T-cell (primary cell): ENCODE measurements at places on chromosomes 11 and 22.

DNA sequence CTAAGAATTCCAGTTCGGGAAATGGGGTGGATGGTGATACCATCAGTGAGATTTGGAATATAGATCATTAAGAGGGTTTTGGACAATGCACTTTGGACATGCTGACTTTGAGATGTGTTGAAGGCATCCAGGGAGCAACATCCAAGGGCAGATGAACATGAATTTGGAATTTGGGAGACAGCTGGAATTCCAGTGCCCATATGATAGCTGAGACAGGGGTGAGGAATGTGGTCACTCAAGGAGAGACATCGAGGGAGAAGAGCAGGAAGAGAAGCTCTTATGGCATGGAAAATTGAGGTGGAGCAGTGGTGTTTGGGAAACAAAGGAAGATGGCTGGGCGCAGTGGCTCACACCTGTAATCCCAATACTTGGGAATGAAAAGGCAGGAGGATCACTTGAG is 11.8 kb upstream of the MICAL2 start:
- DNase-seq, result no peak

- DNase-seq, result no peak
Observed at GRCh38 chr11:112024178-112024772, 933 bp upstream of the DLAT start.

DNA sequence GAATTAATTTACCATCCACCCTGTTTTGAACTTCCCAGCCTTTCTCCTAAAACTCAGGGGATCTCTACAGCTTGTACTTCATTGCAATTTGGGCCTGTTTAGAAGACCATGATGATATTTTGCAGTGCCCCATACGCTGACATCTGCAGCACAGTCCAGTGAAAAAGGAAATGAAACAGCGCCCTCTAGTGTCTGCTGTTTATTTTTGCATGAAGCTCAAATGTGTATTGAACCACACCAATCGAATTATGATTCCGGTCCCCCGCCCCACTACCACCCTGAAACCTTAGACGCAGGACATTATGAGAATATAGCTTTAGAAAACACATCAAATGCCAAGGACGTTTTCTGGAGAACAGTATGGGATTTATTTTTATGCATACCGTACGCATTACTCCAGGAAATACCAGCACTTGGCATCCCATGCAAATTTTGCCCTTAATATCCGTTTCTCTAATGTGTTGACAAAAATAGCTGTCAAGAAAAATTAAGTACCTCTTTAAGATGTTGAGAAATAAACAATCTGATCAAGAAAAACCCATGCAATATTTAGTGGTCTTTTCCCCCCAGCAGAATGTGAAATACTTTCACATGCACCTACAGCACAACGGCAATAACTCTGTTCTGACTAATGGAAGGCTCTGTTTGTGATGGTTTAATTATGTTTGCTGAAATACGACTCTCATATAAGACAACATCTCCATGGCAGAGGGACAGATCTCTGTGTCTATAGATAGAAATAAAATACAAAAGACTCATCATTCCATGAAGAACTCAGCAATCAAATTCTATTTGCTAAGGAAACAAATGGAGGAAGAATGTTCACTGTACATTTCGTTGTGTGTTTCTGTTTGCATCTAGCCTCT is 93.9 kb downstream of the TECTA start:
- DNase-seq, result peak; percentile 6

DNA sequence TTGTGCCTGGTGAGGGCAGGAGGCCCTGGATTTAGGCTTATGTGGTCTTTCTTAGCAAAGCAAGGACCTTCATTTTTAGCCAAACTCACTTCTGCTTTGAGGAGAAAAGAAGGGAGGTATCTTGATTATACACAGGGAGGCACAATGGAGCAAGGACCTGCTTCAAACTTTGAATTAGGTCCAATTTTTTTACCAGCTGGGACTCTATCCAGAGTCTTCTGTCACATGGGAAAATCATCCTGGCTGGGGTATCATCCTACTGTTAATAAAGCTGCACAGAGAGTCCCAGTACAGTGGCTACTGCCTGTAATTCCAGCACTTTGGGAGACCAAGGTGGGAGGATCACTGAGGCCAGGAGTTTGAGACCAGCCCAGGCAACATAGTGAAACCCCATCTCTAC is 87.8 kb downstream of the CWC15 start:
- DNase-seq, result no peak

DNA sequence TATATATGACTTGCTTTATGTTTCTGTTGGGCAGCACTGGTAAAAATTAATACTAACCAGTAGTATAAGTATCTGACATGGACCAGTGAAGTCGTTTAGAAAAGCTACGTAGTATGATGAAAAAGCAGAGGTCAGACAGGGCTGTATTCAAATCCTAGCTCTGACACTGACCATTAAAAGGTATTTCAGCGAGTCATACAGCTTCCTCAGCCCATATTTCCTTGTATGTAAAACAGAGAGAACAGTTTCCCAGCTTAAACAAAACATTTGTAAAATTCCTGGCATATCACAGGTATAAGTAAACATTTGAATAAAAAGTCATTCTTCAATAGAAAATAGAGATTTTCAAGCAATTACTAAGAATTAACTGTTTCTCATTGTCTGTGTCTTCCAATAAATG is 4.2 kb downstream of the NOX4 start:
- DNase-seq, result no peak

- DNase-seq, result no peak
Observed at GRCh38 chr11:125297346-125297915, 132.9 kb downstream of the PKNOX2 start.

DNA sequence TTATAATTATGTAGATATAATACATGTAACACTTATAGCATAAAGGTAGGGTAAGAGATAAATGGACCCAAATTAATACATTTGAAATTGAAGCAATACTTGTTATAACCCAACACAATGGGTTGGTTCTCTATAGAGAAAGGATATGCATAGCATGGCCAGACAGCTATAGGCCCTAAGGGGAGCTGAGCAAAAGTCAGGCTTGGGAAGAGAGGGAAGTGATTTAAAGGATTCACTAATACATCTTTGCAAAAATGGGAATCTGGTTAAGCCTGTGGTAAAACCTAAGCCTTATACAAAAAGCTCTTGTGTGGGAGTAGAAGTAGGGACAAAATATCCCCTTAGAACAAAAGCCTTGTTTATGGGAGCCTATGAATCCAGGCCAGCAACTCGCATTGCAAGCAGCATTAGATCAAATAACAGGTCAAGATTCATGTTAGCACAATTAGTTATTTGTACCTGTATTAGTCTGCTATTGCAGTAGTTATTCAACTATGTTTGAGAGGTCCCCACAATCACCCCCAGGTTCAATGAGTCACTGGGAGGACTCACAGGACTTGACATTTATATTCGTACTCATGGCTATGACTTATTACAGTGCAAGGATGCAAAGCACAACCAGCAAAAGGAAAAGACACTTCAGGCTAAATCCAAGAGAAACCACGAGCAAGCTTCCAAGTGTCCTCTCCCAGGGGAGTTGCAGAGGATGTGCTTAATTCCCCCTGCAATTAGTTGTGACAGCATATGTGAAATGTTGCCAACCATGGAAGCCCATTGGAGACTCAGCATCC is 144.7 kb upstream of the LMO1 start:
- no peak for DNase-seq

DNA sequence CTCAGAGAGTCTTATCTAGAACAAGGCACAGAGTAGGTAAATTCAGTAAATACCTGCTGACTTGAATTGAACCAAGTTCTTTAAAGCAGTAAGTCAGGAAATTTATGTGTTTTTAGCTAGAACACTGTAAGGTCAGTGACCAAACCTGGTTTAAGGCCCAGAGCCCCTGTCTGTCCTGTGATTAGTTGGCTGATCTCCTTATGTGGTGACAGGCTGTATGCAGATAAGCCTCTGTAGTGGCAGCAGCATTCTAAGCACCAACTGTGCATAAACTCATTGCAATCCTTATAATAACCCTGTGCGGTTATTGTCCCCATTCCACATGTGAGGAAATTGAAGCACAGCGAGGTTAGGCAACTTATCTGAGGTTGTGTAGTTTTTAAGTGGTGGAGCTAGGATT is 40.5 kb downstream of the FBXO7 start:
- DNase-seq, result no peak

- DNase-seq, result no peak
Observed at GRCh38 chr11:16099343-16099900, 256.9 kb downstream of the SOX6 start.

- DNase-seq, result no peak
Observed at GRCh38 chr22:29539105-29539504, 14.5 kb downstream of the THOC5 start.

DNA sequence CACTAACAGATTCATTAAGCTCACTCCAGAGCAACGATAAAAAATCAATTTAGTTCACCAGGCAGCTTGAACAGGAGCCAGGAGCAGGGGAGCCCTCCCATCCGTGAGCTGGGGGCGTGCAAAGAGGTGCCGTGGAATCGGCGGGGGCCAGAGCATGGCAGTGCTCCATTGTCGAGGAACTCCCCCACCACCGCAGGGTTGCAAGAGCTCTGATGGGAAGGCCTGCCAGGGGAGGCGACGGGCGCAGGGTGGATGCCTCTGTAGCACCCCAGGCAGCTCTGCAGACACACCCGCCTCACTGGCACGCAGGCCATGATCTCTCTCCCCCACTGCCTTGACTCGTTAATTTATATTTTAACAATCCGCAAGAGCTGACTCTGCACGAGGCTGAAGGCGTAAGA is 433.2 kb downstream of the MIAT start:
- DNase-seq, result no peak

DNA sequence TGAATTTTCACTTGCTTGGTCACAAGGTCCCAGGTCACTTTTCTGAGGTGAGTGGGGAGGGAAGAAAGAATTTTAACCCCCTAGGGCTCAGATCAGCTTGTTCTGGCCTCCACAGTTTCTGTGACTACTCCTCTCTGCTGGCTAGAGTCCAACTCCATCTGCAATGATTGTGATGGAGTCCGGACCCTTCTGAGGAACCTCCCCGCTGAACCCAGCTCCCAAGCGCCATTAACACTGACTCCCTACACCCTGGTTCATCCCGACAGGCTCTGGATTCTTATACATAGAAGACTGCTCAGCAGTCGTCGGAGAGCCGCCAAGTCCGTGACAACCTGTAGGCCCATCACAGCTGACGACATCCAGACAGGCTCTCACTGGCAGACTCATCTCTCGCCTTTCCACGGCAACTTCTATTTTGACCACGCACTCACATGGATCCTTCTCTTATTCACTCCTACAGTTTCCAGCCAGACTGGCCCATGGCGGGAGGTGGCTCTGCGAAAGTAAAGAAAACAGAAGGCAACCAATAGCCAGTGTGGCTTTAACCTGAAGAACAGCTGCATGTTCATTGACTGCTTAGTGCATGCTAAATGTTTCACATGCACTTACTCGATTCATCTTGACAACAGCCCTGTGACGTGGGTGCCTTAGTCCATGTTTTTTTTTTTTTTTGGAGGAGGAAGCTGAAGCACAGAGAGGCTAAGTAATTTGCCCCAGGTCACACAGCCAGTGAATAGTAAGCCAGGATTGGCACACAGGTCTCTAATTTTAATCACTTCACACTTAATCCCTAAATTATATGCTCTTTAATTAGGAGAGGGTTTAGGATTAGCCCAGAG is 68.0 kb upstream of the PRDM11 start:
- no peak for DNase-seq

- DNase-seq, result no peak
Observed at GRCh38 chr11:31262761-31263160, 106.8 kb downstream of the DCDC1 start.

DNA sequence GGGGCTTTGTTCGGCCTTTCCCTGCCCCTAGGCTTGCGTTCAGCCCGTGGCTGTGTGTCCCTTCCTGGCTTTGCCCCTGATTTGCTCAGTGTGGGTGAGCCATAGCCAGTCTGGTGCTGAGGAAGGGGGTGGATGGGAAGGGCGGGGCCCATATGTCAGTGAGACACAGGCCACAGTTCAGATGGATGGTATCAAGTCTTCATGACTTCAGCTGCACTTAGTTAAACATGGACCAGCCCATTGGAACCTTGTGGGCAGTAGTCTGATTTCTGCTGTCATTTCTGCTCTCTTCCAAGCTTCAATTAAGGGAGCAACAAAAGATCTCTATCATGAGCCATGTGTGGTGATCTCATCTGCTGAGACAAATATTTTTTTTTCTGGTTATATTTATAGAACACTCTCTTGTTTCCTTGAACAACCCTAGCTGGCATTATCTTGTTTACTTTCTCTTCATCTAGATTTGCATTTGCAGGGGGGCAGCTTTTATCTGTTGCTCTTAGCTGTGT is 21.6 kb upstream of the PEX26 start:
- DNase-seq, result no peak

- DNase-seq, result no peak
Observed at GRCh38 chr22:42078469-42079318, 806 bp upstream of the SMDT1 start.

- DNase-seq, result no peak
Observed at GRCh38 chr11:46278387-46279125, 1.1 kb downstream of the CREB3L1 start.

- DNase-seq, result peak; percentile 78
Observed at GRCh38 chr11:2888266-2888968, 2.8 kb upstream of the CDKN1C start.

- no peak for DNase-seq
Observed at GRCh38 chr11:119625206-119625978, 103.6 kb downstream of the NECTIN1 start.

DNA sequence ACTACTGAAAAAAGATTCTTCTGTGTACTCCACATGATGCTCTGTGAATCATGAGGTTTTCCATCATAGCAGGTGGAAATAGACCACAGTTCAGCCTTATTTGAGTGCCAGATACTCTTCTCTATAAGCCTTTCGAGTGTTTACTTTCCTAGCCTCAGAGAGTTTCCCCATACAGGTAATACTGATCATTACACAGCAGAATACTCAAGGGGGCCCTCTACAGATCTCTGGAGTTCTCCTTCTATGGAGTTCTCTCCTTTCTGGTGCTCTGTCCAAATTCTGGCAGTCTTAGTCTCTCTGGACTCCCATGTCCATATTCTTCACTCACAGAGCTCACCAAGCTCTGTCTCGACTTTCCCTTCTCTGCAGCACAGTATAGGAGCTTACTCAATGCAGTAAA is 175.7 kb upstream of the CARD18 start:
- no peak for DNase-seq

- DNase-seq, result no peak
Observed at GRCh38 chr11:110573411-110573810, 138.8 kb downstream of the ARHGAP20 start.

DNA sequence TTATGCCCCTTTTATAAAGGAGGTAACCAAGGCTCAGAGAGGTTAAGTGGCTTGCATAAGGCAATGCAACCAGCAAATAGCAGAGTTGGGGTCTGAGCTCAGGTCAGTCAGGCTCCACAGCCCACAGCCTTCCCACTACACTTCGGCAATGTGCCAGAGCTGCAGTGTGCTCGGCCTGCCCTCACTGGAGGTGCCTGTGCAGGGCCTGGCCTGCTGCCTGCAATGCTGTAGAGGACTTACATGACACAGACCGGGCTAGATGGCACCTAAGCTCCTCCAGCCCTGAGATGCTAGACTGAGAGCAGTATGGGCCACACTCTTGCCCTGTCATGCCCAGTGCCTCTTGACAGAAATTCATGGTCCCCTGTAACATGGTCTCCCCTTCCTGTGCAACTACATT is 49.8 kb downstream of the SERPINH1 start:
- no peak for DNase-seq

DNA sequence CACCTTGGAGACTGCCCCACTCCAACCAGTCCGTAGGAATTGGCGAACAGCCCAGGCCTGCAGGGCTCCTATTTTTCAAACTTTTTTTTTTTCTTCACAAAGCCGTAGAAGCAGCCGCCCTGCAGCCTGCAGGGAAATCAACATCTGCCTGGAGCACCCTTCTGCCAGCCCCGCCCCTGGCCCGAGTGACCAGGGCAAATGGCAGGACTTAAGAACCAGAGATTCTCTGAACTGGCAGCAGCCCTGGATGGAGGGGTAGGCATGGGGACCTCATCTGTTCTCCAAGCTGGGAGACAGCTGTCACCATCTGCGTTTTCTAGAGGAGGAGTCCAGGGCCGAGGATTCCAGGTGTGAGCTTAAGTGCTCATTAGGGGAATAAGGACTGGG is 5.6 kb downstream of the SCN2B start:
- DNase-seq, result no peak
